IMR-90 (cell line): ENCODE measurements at places on chromosomes 12 and 14. TPM values are rescaled to one million over a fixed set of nuclear protein-coding genes. Genes with fewer than 3 reads are reported as not detected.
A peak's percentile ranks its signal among the peaks of the same experiment; 100 is the strongest.

Gene KRT74
- not detected in 2 replicates for total RNA-seq

- no peak overlapping the region for H3K4me3 ChIP-seq
- H3K27me3 ChIP-seq = no peaks in the 10 kb centered on the region
- DNase-seq = peak; percentile 15
- peak overlapping the region; percentile 58; the same call in 1 of the 2 replicates for H3K27ac ChIP-seq
- peaks cover 9% of the 10 kb centered on the region for H3K4me1 ChIP-seq
- no peaks in the 10 kb centered on the region for H3K36me3 ChIP-seq
Measured at GRCh38 chr12:102406033-102406584, 74.3 kb downstream of the IGF1 start.

DNA sequence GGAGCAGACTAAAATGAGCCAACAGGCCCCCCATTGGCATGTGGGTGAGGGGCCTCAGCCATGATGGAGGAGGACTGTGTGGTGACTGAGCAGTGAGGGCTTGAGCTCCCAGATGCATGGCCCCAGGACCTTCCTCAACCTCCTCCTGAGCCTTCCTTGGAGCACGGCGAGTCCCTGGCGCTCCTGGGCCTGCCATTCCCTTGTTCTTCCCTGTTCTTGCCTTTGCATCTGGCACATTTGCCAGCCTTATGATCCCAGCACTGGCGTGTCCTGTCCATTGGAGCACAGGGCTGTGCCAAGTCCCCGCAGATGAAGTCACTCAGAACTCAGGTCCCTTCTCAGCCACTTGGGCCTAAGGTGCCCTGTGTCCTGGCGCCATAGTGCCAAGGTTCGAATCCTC lies 40.3 kb upstream of the MEG3 start:
- no peak for DNase-seq
- no peak overlapping the region for H3K4me3 ChIP-seq
- H3K36me3 ChIP-seq = no peaks in the 10 kb centered on the region
- peaks cover 48% of the 10 kb centered on the region for H3K27me3 ChIP-seq
- no peaks in the 10 kb centered on the region for H3K4me1 ChIP-seq

GRCh38 chr12:114343585-114344302 lies 62.2 kb downstream of the TBX5 start:
- no peaks in the 10 kb centered on the region for H3K36me3 ChIP-seq
- DNase-seq = peak; percentile 23
- no peak overlapping the region for H3K4me3 ChIP-seq
- no peak overlapping the region for H3K27ac ChIP-seq
- 0 out of 2 replicates have a peak, but pooled peaks cover 2% of the 10 kb centered on the region for H3K4me1 ChIP-seq

DNA sequence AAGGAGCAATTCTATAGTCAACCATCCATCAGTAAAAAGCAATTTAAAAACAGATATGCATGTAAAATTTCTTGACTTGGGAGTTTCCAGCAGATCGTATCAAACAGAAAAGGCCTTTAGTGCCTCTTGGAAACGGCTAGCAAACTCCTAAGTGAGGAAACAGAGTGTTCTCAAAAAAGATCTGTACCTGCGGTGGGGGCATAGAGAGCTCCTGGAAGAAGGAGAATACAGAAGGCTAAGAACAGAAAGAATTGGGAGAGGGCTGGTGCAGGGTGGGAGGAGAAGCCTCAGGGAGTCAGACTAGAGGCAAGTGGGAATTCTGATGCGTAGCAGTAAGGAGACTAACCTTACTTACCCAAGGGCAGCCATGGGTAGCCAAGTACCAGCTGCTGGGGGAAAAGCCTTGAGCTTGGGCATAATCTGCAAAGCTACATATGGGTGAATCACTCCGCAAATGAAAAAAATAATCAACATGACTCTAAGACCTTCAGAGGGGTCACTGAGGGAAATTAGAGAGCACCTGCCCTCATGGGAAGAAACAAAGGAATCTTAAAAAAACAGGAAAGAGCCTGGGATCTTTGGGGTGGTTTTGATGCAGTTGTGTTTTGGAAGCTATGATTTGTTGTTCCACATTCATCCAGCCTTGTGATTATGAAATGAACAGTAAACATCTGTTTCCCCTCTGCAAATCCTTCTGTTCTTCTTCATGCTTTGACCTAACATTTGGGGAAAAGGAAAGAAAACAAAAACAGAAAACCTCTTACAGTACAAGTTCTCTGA lies 10.4 kb downstream of the RHOJ start:
- H3K4me1 ChIP-seq = no peaks in the 10 kb centered on the region
- H3K36me3 ChIP-seq = no peaks in the 10 kb centered on the region
- no peaks in the 10 kb centered on the region for H3K27me3 ChIP-seq
- no peak for DNase-seq

DNA sequence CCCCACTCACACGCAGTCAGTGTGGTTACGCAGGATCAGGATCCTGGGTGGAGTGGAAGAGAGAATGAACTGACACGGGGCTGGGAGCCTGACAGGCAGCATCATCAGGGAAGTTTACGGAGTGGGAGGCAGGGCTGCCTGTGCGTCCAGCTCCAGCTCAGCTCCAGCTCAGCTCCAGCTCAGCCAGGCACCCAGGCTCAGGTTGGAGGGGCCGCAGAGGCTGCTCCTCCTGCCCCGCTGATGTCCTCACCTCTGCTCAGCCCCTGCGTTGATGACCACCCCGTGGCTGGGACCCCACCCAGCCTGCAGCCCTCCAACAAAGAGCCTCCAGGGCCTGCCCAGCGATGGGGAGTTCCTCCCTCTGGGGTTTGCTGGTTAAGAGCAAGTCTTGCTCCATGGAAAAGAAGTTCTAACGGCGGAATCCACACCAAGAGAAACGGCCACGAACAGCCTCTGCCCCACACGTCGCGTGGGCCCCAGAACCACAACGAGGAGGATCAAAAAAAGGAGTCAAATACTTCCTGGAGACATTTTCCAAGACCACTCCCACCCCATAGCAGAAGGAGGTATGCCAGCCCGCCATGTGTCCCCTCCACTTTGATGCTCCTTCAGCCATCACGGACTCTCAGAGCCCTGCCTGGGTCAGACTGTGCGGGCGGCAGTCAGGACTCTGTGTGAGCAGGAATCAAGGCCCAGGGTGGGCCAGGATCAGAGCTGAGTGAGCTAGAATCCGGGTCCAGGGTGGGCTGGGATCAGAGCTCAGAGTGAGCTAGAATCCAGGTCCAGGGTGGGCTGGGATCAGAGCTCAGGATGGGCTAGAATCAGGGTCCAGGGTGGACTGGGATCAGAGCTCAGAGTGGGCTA lies 17.7 kb upstream of the C14orf180 start:
- H3K4me3 ChIP-seq = no peak overlapping the region
- H3K36me3 ChIP-seq = no peaks in the 10 kb centered on the region
- no peaks in the 10 kb centered on the region for H3K4me1 ChIP-seq
- H3K27me3 ChIP-seq = peaks cover 4% of the 10 kb centered on the region; the same call in 1 of the 2 replicates
- no peak for DNase-seq

Gene SIX1
- total RNA-seq = 7.7 and 8.6 TPM in 2 replicates

- H3K4me3 ChIP-seq = no peak overlapping the region
- H3K27me3 ChIP-seq = peaks cover 49% of the 10 kb centered on the region
- no peak overlapping the region for H3K27ac ChIP-seq
- H3K4me1 ChIP-seq = no peaks in the 10 kb centered on the region
Measured at GRCh38 chr12:47980197-47980596, 16.8 kb downstream of the TMEM106C start.

- H3K36me3 ChIP-seq = no peaks in the 10 kb centered on the region
- no peak for DNase-seq
- H3K4me1 ChIP-seq = no peaks in the 10 kb centered on the region
- H3K27ac ChIP-seq = no peak overlapping the region
- no peaks in the 10 kb centered on the region for H3K27me3 ChIP-seq
Measured at GRCh38 chr12:76998386-76998785, 67.0 kb downstream of the E2F7 start.

DNA sequence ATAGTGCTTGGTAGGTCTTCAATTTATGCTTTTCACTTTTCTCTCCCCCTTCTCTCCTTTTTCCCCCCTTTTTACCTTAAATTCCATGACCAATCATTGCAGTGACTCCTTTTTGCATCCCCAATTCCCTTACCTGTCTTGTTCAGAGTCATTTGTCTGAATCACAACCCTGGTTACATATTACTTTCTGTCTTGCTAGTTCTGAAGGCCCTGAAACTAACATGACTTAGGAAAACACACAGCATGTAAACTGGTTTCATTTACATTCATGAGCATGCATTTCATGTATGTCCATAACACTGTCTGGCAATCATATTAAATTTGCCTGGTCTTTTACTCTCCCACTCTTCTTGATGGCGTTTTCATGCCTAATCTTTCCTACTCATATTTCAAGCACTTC lies 20.3 kb upstream of the FOXG1 start:
- H3K4me1 ChIP-seq = no peaks in the 10 kb centered on the region
- H3K27me3 ChIP-seq = no peaks in the 10 kb centered on the region
- DNase-seq = no peak
- H3K36me3 ChIP-seq = no peaks in the 10 kb centered on the region

GRCh38 chr14:73105050-73105449 lies 31.3 kb upstream of the PSEN1 start:
- peaks cover 48% of the 10 kb centered on the region for H3K36me3 ChIP-seq
- no peak overlapping the region for H3K27ac ChIP-seq
- no peaks in the 10 kb centered on the region for H3K4me1 ChIP-seq

Gene SIX4
- total RNA-seq = 28.1 and 42.7 TPM in 2 replicates

- no peaks in the 10 kb centered on the region for H3K27me3 ChIP-seq
- no peaks in the 10 kb centered on the region for H3K4me1 ChIP-seq
- DNase-seq = no peak
- H3K4me3 ChIP-seq = no peak overlapping the region; the same call in 1 of the 2 replicates
Measured at GRCh38 chr12:3432176-3432742, 58.7 kb upstream of the PRMT8 start.

Gene PYGL
- total RNA-seq = 70.4 and 73.0 TPM in 2 replicates

Gene TEP1
- 7.8 and 12.4 TPM in 2 replicates for total RNA-seq

GRCh38 chr14:33563191-33563900 lies 387.5 kb downstream of the EGLN3 start:
- H3K27ac ChIP-seq = no peak overlapping the region
- no peaks in the 10 kb centered on the region for H3K27me3 ChIP-seq
- no peak overlapping the region for H3K4me3 ChIP-seq

- no peaks in the 10 kb centered on the region for H3K36me3 ChIP-seq
- no peak overlapping the region for H3K4me3 ChIP-seq
- peaks cover 4% of the 10 kb centered on the region; the same call in 1 of the 2 replicates for H3K4me1 ChIP-seq
- DNase-seq = peak; percentile 32
- no peak overlapping the region; the same call in 1 of the 2 replicates for H3K27ac ChIP-seq
- no peaks in the 10 kb centered on the region for H3K27me3 ChIP-seq
Measured at GRCh38 chr12:107400686-107401447, 284.7 kb upstream of the PWP1 start.
